ENCODE measurements at places on chromosomes 12 and 14.

DNA sequence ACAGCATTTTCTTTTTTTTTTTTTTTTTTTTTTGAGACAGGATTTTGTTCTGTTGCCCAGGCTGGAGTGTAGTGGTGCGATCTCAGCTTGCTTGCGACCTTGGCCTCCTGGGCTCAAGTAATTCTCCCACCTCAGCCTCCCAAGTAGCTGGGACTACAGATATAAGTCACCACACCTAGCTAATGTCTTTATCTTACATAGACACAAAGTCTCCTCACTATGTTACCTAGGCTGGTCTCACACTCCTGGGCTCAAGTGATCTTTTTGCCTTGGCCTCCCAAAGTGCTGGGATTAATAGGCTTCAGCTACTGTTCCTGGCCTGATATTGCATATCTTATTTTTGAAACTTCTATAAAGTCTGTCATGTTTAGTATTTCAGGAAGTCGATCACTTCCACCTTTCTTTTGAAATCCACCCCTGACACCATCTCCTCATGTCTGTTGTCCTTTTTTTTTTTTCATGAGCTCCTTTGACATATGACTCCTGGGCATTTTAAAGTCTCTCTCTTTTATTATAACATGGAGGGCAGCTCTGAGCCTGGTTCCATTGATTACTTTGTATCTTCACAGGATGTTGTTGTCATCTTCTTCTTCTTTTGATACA, 5.9 kb upstream of the A2ML1 start:
- no peak for DNase-seq

- DNase-seq = no peak
Measured at GRCh38 chr14:70857496-70857890, 48.2 kb upstream of the MAP3K9 start.

DNA sequence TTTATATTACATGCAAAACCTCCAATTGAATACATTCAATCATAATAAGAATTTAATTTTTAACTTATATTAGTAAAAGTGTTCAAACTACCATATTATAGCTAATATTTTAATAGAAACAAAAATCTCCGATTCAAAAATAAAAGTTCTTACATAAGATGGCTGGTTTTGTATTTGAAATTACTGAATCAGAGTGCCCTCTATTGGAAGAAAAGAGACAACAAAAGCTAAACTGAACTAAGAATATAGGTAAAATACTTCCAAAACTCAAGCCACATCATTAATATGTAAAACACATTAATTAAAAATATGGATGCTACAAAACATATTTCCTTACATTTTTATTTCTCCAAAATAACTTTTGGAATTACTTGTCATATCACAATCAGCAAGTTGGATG, 120.3 kb downstream of the GARIN6 start:
- no peak for DNase-seq

DNA sequence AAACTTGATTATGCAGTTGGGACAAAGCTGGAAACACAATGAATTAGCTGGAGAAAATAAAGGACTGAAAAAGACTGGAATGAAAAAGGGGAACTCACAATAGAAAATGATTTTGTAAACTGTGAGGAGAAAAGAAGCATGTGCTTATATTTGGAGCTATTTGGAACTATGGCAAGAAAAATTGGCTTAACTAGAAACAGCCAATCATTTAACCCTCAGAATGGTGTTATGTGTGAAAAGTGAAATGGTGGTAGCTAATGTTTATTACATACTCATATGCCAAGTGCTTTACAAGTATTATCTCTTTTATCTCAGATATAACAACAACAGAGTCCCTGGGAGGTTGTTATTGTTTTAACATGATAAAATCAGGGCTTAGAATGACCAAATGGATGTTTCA, 583.1 kb upstream of the SEL1L start:
- no peak for DNase-seq

DNA sequence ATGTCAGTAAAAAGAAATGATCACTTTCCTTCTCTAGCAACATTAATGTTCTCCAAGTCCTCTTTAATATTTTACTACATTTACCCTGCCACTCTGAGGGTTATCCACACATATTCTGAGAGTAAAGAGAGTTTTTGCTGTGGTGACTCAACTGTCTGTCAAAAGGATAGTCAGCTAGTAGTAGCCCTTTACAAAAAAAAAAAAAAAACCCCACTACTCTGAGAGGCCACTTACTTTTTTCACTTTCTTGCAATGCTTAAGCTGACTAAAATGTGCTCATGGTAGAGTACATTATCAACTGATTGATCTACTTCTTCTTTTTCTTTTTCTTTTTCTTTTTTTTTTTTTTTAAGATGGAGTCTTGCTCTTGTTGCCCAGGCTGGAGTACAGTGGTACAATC, 27.6 kb upstream of the PPM1A start:
- DNase-seq = no peak

DNA sequence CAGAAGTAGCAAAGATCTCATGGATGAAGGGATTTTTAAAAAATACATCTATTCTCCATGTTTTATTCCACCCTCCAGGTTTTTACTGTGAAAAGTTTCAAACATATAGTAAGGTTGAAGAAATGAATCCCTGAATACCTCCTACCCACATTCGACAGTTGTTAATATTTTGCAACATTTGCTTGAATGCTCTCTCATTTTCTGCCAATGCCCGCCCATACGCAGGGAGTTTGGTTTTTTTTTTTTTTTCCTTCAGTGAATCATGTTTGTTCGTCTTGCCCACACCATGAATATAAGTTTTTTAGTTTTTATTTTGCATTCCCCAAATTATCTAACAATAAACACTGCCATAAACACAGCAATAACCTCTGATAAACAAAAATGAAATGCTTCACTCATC, 82.9 kb downstream of the MAP1LC3B2 start:
- DNase-seq = no peak

GRCh38 chr14:55766071-55766470, 186.1 kb downstream of the KTN1 start:
- no peak for DNase-seq
